T-helper 2 cell (primary cell): ENCODE measurements at places on chromosomes 7 and 10.

DNA sequence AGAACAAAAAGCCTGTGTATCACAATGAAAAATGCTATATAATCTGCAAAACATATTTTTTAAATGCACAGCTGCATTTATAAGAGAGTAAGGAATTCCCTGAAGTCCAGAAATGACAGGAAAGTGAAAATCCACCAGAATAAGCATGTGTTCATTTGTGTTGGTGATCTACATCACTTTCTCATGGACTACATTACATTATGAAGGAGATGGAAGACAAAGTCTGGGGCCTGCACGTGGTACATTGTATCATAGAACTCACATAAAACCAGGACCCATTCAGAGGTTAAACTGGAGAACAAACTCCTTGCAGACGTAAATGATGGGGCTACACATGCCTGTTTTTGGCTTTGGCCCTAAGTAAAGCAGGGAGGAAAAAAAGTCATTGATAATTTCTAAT is 16.4 kb downstream of the IFIT3 start:
- DNase-seq: no peak

GRCh38 chr10:43965033-43965917 is 316.6 kb upstream of the ZNF32 start:
- DNase-seq: no peak

GRCh38 chr7:132393789-132394261 is 182.4 kb downstream of the PLXNA4 start:
- DNase-seq: no peak

- no peak for DNase-seq
Observed at GRCh38 chr10:48465860-48466521, 138.9 kb downstream of the ARHGAP22 start.

DNA sequence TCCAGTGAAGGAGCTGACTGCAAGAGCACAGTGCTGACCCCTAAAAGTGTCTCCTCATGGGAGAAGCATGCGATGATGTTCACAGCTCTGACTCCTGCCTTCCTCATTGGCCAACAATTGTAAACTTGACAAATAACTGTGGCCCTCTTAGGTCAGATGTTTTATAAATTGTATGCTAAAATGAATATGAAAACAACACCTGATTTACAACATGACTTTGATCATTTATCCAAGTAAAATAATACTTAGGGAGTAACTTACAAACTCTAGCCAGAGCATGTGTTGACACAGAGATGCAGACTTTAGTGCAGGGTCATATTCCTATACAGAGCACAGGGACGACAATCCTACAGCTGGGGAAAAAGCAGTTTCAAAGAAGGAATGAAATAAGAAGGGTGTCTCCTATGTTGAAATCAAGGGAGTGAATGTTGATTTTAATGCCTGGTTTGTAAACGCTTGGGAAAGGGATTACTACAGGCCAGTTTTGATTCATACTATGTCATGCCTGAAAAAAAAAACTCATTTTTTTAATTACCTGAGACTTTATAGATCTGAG is 391.4 kb upstream of the AKR1E2 start:
- DNase-seq: no peak

- no peak for DNase-seq
Observed at GRCh38 chr7:28065721-28066285, 114.8 kb downstream of the JAZF1 start.

DNA sequence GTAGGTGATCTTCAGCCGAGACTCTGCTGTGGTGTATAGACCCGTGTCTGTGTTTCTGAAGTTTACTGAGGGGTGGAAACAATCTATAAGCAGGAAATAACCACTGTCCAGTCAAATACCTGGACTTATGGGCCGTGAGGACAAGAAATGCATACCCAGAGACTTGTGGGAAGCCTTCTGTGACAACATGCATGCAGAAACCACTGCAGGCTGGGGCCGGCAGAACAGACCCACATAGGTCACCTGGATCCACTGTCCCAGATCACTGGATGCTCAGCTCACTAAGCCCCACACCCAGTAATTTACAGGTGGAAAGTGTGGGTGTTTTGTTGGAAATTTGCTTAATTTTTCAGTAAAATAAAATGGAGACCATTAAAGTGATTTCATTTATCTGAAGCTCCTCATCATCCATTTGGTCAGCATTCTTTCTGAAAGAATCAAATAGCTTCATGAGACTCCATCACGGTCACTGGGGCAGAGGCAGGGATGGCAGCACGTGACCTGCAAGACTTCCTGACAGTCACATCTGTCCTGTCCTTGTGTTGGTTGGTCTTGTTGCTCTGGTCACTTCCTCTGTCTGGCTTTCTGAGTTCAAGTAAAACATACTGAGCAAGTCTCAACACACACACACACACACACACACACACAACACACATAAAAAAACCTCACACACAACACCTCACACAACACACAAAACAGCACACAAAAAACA is 108.3 kb downstream of the TNS3 start:
- DNase-seq: no peak

DNA sequence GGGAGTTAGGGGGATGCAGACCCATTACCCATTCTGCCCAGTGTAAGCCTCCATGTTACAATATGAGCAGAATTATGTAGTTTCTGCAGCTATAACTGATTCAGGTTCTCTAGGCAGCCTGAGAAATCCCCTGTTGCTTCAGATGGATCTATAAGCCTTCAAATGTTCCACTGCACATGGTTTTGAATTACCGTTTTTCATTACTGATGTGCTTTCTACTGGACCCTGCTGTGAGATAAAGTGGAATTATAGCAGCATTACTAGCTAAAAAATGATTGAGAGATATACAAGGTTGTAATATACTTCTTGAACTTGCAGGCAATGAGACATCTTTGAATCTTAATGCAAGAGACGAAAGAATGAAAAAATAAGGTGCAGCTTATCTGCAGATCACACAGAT is 38.4 kb upstream of the ANAPC16 start:
- no peak for DNase-seq

DNA sequence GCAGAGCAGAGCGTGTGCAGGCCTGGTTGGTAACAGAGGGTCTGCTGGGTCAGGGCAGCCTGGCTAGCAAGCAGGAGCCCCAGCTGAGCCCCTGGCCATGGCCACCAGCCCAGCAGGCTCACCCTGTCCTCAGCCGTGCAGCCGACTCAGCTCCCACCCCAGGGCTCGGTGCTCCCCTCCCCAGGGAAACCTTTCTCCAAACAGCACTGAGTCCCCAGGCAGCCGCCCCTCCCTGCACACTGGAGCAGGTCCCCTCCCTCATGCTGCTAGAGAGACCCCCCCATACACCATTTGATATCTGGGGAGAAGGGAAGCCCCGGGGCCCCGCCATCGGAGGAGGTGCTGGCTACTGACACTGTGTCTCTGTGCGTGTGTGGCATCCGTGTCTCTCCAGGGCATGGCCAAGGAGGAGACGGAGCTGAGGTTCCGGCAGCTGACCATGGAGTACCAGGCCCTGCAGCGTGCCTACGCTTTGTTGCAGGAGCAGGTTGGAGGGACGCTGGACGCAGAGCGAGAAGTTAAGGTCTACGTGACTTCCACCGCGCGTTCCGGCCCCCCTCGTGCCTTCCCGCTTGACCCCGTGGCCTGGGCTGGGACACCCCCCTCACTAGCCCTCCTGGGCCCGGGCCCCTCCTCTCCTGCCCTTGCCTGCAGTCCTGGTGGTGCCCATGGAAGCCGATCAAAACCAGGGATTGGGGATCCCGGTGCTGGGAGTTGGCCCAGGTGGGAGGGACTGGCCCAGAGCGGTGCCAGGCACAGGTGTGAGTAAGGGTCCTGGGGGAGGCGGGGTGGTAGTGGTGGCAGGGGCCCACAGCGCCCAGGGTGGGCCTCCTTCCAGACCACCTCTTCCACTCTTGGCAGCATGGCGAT is 45.0 kb upstream of the DPYSL4 start:
- no peak for DNase-seq

DNA sequence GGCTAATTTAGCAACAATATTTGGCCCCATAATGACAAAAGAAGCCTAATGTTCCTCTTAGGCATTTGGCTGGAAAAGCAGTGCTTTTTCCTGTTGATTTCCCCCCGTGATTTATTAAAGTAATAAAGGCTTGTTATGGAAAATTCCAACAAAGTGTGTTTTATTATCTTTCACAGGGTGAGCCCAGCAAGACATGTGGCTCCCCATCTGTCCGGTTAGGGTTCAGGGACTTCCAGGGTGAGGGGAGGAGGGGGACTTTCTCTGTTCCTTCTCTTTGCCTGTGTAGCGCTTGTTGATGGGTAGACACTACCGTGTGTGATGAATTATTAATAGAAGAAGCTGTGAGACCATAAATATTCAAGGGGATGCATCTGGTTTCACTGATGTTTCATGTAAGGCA is 39.0 kb downstream of the HTR5A start:
- DNase-seq: no peak

DNA sequence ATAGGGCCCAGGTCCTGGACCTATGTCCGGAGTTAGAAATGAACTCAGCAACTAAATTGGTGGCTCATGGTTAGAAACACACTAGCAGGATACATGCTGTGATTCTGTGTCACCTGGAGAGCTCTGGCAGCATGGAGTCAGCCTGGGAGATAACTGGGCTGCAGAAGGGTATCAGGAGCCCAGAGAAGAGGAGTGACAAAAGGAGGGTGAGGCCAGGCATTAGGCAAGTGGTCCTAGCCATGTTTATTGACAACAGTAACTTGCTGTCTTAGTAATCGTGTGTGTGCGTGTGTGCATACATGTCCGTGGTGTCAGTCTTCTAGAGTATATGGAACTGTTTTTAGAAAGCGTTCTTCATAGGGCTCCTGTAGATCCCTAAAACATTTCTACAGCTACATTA is 157.5 kb upstream of the PHYHIPL start:
- no peak for DNase-seq

- no peak for DNase-seq
Observed at GRCh38 chr10:19888061-19888660, 71.9 kb downstream of the PLXDC2 start.

DNA sequence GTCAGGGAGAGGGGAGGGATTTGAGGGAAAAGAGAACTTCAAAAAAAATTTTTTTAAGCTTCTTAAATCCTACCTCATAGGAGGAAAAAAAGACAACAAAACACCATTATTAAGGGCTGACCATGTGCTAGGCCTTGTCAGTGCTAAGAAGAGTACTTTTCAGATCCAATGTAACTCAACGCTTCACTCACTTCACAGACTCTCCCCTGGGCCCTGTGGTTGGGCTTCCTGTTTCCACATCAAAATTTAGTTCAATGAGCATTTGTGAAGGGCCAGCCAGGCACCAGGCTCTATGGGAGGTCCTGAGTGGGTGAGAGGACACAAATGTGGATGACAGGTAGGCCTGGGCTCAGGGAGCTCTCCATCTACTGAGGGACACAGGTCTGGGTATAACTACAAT is 249.8 kb downstream of the PTEN start:
- DNase-seq: no peak

- DNase-seq: no peak
Observed at GRCh38 chr7:85061456-85061855, 125.4 kb downstream of the SEMA3D start.

GRCh38 chr10:32241946-32242345 is 105.0 kb downstream of the EPC1 start:
- no peak for DNase-seq

DNA sequence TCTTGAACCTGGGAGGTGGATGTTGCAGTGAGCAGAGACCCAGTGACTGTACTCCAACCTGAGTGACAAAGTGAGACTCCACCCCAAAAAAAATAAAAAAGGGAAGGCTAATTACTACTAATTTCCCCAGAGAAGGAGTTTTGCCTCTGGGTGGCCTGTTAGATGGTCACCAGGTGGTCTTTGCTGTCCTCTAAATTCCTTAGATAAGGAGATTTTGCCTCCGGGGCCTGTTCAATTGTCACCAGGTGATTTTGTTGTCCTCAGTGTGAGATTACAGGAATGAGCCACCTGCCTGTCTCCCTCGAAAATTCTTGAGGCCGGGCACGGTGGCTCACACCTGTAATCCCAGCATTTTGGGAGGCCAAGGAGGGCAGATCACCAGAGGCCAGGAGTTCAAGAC is 24.4 kb upstream of the ZMIZ2 start:
- no peak for DNase-seq

DNA sequence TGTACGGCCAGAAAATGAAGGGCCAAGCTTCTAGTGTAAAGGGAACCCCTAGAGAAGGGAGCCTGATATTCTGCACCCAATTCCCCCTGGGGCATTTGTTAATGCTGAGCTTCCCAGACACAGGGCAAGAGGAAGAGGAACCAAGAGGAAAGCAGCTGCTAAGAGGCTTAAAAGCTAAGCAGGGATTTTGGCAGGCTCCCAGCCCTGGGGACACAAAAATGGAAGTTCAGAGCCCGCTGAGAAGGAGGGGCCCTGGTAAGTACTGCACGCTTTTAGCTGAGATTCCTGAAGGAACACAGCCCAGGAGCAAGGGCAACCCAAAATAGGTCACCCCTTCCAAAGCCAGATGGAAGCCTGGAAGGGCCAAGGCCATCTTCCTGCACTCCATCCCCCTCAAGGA is 387.3 kb upstream of the MGMT start:
- no peak for DNase-seq

DNA sequence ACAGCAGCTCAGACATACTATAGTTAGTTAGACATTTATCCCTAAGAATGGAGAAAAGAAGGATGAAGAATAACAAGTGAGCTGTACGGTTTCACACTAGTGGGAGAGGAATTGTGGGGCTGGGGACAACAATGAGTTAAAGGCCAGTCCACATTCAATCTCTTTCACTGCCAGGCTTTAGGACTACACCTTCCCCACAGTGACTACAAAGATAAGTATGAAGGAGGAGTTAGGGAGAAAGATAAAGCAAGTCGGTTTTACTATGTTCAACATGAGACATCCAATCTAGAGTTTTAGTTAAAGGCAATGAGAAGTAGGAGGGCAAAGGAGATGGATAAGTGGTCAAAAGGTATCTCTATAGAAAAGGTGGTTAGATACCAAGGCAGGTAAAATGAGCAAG is 16.3 kb downstream of the ARHGAP12 start:
- DNase-seq: no peak

DNA sequence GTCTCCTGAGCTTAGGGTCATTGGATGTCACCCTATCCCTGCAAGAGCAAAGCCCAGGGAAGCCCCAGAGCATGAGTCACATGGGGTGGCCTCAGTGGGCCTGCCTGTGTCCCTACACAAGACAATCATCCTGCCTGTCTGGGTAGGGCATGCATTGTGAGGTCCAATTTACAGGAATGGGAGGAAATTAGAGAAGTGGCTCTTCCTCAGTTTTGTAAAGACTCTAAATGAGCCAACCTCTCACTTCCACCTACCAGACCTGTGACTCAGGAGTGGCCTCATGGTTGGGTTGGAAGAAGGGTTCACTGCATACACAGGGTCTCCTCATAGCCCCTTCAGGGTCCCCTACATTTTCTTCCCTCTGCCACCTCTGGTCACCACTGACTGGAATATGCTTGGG is 43.6 kb upstream of the SMNDC1 start:
- DNase-seq: no peak

DNA sequence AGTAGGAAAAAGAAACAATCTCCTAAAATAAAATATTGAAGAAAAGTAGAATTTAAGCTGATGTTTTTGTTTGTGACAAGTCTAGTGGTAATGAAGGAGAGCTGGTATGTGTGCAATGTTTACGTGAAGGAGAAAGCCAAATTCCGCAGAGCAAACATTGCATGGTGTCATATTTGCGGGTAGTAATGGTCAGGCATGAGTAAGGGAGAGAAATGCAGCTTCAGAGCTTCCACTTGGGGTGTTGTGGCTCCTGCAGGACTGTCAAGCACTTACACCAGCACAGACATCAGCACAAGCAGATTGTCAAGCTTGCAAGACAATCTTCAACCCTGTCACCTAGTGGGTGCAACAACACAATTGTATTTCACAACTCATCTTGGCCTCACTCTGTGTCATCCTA is 136.5 kb upstream of the ETV1 start:
- no peak for DNase-seq
